ENCODE measurements at places on chromosomes 2 and 18.

DNA sequence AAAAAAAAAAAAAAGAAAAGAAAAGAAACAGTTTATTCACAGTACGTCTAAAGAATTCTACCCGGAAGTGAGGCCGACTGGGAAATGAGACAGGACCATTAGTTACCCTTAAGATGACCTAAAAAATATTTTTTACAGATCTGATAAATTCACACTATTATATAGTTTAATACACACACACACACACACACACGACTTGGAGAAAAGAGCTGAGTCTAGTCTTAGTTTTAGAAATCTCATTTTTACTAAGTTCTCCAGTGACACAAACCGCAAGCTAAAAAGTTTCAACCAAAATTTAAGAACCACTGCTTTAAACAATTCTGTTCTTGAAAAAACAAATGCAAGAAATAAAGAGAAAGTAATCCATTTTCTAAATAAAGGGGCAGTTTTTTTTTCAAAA is 27.1 kb downstream of the ST3GAL5 start:
- DNase-seq = no peak

GRCh38 chr2:150885236-150885635 is 376.4 kb downstream of the RBM43 start:
- DNase-seq = peak; percentile 80

DNA sequence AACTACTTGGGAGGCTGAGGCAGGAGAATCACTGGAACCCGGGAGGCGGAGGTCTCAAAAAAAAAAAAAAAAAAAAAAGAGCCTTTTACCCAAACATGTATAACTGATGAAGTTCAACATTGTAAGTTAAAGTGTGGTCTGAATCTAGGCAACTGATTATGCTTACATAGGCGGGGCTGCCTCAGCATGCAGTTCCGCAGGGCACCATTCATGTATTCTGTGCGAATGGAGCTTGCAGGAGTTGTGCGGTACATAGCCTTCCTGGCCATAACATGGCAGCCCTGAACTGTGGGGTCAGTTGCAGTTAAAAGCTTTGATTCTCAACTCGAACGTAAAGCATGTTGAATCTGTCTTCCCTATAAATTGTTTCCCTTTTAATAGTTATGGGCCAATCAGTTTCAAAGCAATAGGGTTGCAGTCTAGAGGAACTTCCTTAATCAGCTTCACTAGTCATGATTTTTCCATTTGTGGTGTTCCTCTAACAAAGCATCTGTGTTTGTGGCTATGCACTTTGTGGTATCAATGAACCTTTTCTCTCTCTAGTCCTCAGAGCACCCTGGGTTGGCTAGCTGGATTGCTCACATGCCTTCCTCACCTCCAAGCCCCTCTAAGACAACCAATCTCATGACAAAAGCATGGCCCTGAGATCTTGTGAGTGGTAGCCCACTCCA is 30.6 kb upstream of the CEP68 start:
- DNase-seq = no peak

DNA sequence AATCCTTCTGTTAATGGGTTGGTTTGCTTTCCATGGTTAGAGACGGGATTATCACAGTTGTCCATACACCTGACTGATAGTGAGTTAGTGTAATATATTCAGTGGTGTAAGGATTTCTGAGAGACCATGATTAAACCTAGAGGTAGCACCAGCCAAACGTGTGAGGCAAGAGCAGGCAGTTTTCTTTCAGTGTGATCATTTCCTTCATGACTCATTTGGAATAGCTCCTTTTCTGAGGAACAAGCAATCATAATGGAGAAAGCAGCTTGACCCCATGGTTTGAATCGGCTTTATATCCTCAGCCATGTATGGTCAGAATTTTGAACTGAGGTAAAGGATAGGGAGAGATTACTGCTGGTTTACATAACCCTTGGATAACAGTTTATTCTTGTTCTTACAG is 2.9 kb downstream of the MXD1 start:
- peak; percentile 90 for DNase-seq

DNA sequence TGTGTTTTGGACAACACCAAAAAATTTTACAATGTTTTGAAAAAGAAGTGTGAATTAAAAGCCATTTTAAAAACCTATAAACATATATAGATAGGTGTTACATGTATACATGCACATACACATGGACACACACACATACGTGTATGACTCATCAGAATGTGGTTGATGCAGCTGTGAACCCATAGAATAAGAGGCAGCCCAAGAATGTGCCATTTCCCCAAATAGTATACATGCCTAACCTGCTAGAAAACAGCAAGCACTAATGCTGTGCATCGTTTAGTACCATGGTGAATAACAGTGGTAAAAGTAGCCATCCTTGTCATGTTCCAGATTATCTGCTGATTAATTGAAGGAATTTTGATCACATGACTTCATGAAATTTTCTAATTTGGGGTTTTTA is 149.0 kb downstream of the DSEL start:
- no peak for DNase-seq

- DNase-seq = no peak
These were observed 118.4 kb upstream of the DAPL1 start for GRCh38 chr2:158676696-158677095.

DNA sequence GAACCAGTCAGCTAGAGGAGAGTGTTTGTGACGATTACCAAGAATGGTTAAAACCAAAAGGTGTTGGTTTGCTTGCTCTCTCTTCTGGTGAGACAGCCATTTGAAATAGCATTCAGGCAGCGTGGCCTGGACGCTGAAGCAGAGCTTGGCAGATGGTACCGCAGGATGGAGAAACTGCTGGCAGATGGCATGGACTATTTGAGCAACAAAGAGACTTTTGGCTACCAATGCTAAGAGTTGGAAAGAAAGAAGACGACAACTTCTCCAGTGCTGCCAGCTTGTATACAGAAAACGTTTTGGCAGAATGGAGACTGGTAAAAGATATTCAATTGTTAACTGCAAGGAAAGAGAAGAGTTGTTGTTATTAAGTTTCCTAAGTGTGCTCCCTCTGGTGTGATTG is 315.0 kb downstream of the PARD3B start:
- DNase-seq = no peak
